Adrenal gland (tissue), 19 donors: ENCODE measurements at places on chromosomes 11 and 22. TPM values are rescaled to one million over a fixed set of nuclear protein-coding genes. Genes with fewer than 3 reads are reported as not detected.

- DNase-seq, result no peak
Measured at GRCh38 chr11:79173615-79174014, 267.2 kb downstream of the TENM4 start.

DNA sequence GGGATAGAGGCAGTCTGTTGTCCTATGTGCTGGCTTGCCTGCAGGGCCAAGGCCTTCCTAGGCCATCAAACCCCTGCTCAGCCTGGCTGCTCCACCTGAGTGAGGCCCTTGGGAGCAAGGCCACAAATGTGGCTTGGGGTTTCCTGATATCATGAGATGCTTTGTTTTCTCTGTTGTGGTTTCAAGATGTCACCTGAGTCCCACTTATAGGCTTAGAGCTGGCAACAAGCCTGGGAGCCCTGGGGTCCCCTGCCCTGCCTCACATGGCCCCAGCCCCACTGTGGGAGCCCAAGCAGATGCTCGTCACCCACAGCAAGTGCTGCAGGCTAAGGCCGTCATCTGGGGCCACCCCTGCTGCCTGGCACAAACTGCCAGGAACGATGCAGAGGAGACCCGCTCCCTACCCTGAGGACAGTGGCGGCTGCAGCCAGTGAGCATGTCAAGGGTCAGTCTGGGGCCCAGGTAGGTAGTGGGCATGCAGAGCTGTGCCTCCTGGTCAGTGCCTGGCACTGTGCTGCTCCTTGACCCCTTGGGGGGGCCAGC lies 75.4 kb upstream of the KCNQ1OT1 start:
- DNase-seq, result peak; percentile 22

DNA sequence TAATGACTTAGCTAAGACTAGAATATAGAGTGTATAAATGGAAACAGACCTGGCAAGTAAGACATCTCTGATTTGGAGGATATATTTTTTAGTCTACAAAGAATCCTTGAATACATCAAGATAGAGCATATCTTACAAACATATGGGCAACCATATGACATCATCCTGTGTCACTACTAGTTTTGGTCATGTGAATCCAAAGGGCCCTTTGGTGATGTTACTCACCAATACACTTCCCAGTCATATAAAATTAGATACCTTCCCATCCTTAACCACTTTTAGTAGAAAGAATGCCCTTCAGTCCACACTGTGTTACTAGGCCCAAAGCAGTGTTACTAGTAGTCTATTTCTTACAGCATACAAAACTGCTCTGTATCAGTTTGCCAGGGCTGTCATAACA lies 31.6 kb downstream of the GRIA4 start:
- DNase-seq, result no peak

GRCh38 chr11:132114185-132114584 lies 743.8 kb downstream of the NTM start:
- peak; percentile 25 for DNase-seq

- no peak for DNase-seq
Measured at GRCh38 chr11:132992838-132993631, 539.3 kb downstream of the OPCML start.

DNA sequence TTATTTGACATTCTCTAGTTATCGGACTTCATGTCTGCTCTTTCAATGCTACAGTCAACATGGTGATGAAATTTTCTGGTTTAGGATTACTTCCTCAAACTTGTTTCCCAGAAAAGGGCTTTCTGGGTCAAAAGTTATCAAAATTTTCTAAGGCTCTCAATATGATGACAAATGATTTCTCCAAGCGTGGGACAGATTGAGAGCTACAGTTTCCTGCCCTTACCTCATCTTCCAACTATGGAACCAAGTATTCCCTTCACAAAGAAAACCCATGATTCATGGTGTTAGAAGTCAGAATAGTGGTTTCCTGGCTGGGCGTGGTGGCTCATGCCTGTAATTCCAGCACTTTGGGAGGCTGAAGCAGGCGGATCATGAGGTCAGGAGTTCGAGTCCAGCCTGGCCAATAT lies 17.8 kb downstream of the MYO18B start:
- no peak for DNase-seq

DNA sequence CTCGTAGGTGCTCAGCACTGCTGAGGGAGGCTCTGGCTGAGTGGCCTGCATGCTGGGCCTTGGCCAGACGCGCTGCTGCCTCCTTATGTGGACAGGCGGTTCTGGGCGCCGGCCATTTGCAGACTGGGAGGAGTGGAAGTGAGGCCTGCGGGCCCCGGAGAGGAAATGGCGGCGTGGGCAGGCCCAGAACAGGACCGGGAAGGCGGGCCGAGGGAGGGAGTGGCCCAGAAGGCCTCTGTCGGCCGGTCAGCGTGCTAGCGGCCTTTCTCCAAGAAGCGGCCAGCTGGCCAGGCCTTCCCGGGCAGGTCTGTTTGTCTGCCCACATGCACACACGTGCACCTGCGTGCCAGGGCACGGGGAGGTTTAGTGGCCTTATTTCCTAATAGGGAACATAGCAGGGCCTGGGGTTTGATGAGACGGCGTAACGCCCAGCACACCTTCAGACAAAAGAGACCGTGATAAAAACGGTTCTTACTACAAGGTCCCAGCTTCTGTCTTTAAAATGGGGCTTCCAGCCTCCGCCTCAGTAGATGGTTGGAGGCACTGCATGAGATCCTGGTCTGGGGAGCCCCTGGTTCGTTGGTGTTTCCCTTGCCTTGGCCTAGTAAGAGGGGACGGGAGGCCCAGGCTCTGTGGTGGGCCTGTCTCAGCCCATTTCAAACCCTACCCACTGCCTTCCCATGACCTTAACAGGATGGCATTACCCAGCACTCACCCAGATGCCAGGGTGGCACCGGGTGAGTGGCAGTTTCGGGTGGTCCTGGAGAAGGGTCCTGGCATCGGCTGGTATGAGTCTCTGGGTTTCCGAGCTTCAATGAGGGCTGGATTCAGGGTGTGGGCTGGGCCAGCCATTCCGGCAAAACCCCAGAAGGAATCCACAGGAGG lies 65.1 kb upstream of the PPARA start:
- DNase-seq, result peak; percentile 84

DNA sequence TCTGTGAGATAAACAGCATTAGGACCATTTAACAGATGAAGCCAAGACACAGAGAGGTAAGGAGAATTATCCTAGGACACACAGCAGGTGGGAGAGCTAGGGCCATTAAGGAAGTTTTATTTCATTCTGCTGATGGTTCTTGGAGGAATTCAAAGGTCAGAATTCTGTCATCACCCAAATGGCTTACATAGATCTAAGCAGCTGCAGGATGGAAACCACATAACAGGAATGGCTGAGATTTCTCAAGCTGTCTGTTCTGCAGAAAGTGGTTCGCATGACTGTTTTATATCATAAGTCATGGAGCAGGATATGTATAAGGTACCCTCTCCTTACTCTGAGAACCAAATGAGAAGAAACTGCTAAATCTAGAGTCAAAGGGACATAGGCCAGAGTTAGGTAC lies 163.2 kb upstream of the NARS2 start:
- no peak for DNase-seq

DNA sequence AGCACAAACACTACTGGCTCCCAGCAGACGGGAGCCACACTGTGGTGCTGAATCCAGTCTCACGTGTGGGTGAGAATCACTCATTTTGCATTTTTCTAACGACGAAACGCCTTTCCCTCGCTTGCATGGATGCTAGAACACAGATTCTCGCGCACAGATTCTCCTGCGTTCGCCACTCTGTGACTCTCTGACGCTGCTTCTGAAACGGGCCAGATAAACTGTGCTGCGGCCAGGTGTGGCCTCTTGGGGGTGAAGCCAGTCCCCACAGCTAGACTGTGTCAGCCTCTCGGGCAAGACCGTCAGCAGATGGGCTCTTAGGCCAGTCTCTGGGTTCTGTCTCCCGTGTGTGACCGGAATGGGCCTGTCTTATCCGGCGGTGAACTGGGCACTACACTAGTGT lies 44.6 kb downstream of the TRMU start:
- no peak for DNase-seq

DNA sequence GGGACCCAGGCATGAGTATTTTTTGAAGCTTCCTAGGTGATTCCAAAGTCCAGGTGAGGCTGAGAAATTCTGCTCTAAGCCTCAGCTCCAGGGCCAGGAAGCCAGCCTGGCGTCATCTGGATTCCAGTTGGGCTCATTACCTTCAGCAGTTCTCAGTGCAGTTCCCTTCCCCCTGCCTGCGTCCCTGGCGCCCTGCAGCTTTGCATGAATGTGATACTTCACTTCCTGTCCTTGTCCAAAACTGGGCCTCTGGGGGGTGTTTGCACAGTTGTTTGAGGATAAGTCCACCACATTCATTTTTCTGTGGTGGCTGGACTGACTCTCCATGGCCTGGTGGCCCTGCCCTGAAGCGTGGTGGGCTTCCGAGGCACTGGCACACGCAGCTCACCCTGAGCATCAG lies 98.1 kb downstream of the TENM4 start:
- no peak for DNase-seq

DNA sequence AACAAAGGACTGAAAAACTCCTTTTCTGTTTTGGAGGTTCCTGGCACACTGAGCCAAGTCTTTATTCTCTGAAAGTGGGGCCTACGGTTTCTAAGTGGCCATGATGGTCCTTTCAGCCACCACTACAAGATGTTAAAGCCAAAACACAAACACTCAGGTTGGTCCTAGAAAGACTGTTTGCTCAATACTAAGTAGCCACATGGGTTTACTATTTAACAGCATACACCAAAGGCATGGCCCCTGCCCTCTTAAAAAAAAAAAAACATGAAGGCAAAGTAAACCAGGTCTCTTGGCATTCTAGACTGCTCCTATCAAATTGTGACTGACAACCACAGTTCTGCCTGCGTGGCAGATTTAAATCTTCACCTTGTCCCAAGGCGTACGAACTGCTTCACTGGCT lies 123.6 kb upstream of the BID start:
- no peak for DNase-seq

The MS4A4E gene
- 7.2 TPM for total RNA-seq
